ENCODE measurements at places on chromosomes 2 and 18.

DNA sequence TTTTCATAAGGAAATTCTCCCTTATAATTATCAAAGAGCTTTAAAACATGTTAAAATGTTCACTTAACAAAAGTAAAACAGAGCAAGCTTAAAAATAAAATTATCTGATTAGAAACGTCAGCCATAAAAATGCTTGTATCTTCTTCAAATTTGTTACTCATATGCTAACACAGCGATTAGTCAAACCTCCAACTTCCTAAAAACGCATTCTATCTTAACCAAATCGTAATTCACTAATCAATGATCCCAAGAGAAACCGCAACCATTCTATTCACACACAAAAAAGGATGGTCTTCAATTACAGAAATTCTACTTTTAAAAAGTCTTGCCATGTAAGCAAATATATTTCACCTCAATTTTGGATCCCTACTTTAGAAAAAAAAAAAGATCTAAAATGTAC, 1.9 kb downstream of the STK17B start:
- DNase-seq = no peak

DNA sequence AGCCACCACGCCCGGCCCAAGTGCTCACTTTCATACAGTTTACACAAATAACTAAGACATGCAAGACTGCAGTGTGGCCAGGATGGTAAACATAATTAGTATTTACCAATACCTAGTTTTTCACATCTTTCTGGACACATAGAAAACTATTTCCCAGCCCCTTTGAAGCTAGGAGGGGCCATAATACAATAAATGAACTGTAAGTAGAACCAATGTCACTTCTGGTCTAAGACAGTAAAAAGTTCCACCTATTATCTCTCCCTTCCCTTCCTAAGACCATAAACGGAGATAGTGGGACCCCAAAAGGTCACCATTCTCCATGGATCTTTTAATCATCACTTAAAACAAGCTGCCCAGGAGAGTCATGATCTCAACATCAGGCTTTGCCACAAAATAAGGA, 51.0 kb downstream of the NBAS start:
- no peak for DNase-seq

DNA sequence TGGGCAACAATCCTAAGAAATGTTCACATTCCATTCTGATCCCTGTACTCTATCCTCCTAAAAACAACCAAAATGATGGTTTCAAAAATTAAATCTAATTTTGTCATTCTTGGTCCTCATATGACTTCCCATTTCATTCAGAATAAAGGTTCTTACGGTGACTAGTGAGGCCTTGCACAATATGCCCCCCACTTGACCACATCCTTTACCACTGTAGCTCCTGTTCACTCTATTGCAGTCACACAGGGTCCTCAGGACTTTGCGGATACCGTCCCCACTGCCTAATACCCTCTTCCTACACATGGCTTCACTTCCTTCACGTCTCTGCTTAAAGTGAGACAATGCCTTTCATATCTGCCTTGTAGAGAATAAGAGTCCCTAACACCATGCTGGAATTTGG, 1058.7 kb upstream of the KLHL29 start:
- DNase-seq = no peak

- DNase-seq = no peak
Measured at GRCh38 chr18:3782901-3783300, 332.9 kb downstream of the TGIF1 start.

DNA sequence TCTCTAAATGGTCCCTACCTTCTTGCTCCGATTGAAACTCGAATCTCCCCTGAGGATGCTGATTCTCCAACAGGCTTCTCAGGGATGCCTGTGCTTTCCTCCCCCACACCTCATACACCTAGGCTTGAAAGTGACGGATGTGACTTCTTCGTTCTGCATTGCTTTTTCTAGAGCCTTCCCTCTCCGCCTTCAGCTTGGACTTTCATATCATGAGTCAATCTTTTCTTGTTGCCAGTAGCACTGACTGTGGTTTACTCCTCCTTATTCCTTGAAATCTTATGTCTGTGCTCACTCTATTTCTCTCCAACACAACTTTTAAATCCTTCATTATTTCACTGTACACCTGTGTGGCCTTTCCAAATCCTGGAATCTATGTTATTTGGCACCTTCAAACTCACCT, 451.4 kb downstream of the TMX3 start:
- no peak for DNase-seq

- DNase-seq = peak; percentile 74
Measured at GRCh38 chr2:184598316-184599053, at the start of gene ZNF804A. Gene ZNF804A (plus strand): TSS chr2:184598529. CDS start chr2:184598960, 431 bp downstream.

- no peak for DNase-seq
Measured at GRCh38 chr2:6845312-6845711, 20.4 kb downstream of the CMPK2 start.

DNA sequence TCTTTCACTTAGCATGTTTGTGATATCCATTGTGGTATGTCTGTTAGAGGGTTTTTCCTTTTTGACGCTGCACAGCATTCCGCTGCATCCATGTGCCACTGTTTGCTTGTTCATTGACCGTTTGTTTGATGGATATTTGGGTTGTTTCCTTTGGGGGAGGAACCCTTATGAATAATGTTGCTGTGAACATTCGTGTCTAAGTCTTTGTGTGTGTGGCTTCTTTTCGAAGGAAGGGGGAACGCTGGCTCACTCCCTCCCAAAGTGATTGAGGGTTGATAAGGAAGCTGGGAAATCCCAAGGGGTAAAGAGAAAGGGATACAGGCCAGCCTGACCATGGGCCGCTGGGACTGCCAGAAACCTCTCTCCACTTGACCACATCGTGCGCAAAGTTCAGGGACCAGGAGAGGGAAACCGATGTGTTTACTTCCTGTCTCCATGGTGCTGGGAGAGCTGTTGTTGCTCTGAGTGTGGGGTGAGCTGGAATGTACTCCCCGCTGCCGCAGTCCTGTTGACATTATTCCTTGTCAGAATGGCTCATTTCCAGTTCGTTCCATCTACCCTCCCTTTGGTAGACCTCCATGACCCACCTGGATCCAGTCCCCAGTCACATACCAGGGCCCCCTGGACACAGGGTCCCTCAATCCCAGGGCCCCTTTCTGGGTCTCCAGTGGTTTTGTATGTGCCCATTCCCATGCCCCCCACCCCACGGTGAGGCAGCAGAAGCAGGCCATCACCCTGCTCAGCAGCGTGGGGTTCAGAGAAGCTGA, 39.6 kb downstream of the HS1BP3 start:
- DNase-seq = no peak

DNA sequence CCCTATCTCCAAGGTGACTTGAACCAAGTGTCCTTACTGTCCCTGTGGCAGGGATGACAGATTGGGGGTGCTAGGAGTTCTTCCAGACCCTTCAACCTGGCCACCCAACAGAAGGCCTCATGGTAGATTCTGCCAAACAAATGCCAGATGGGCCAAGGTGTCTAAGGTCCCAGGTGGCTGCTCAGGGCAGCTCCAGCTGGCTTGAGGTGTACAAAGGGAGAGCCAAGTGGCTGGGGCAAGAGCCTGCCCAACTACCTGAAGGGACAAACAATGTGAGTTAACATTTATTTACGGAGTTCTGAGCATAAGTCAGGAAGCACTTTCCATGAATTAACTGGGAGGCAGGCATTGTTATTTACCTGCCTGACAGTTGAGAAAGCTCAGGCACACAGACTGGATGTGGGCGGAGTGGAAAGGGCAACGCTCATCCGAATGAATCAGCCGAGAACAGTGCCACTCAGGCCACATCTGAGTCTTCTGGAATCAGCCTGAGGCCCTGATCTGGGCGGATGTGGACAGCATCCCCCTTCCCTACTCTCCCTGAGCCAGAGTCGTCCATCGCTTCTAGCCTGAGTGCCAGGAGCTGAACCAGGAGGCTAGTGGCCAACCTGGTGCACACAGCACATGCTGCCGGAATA, 4.4 kb upstream of the KCNIP3 start:
- peak; percentile 43 for DNase-seq

DNA sequence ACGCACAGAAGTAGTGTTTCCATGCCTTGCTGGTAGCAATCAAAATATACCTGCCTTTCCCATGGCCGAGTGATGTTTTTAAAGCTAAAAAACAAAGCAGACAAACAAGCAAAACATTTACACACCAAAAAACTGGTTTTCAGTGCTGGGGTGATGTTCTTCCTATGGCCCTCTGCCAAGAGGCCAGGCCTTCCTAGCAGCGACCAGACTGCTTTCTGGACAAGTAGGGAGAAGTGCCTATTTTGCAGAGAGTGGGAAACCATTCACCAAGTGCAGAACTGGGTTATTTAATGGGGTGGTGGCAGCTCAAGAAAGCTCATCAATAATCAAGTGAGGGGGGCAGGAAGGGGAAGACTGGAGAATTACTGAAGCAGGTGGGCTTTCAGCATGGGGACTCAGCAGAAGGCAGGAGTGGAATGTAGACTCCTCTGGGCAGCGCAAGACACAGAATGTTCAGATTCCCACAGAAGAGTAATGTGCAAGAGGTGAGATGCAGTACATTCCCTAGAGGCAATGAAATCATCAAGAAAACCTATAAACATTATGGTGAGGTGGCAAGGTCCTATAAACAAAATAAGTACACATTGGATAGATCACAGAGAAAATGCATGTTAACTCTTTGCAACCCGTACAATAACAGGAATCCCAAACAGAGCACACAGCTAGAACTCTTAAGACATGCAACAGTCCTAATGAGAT, 44.0 kb downstream of the CPO start:
- no peak for DNase-seq

GRCh38 chr2:165436559-165436958, 32.9 kb upstream of the CSRNP3 start:
- DNase-seq = no peak

- DNase-seq = no peak
Measured at GRCh38 chr2:233350708-233351107, 3.6 kb upstream of the DGKD start.

- DNase-seq = no peak
Measured at GRCh38 chr2:211730215-211730614, 808.4 kb downstream of the ERBB4 start.

GRCh38 chr2:173400760-173401159, 46.1 kb downstream of the CDCA7 start:
- DNase-seq = no peak

GRCh38 chr18:50629148-50629631, 69.3 kb downstream of the MAPK4 start:
- DNase-seq = peak; percentile 76

DNA sequence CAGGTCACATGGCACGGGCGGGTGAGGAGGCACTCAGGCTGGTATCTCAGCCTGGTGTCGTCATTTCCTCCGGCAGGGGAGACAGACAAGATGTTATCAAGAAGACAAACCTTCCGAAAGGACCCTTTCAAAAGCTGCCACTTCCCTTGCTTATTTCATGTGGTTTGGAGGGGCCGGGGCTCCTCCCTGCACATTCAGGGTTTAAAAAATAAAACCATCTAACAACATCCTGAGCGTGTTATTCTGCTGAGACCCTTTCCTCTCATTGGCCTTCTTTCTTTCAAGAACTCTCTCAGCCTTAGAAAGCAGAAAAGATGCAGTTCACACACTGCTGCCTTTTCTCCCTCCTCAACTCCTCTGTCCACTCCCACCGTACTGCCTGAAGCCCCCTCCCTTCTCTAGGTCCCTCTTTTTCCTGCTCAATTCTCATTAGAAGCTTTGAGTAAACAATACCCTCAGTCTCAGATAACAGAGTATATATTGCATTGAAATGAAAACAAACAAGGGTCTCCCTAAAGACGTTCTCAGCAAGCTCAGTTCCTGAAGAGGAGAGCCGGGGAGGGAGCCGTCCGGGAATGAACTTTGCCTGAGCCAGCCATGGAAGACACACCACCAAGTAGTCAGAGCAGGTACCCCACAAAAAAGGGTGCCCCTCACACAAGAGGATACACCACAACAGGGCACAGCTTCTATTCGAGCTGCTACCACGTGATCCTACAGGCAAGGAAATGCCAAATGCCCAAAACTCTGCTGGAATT, 9.7 kb downstream of the SMAD7 start:
- no peak for DNase-seq

- no peak for DNase-seq
Measured at GRCh38 chr2:230097841-230098240, 29.1 kb upstream of the SLC16A14 start.

DNA sequence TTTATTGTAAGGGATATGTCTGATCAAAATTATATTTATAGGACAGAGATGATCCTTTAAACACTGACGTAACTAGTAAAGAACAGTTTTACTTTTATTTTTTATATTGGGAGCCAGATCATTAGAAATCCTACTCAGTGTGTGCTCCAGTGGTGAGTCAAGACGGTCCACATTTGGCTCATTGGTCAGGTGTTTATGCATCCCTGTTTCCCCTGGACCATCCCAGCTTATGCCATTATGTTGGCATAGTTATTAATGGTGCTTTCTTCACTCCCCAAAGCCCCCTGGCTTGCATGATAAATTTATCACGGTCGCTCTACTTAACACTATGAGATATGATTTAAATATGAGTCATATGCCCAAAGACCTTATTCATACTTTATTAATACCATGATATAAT, 293.4 kb downstream of the XIRP2 start:
- no peak for DNase-seq

- DNase-seq = no peak
Measured at GRCh38 chr18:46502444-46502843, 154.6 kb downstream of the LOXHD1 start.

Measured in NCI-H2171 (cell line).